ENCODE measurements at places on chromosomes 16 and 17.

- no peak for DNase-seq
Measured at GRCh38 chr16:70735141-70735979, 49.5 kb upstream of the MTSS2 start.

- no peak for DNase-seq
Measured at GRCh38 chr17:82577300-82577699, 57.8 kb downstream of the FOXK2 start.

GRCh38 chr16:79587296-79587695, 13.2 kb downstream of the MAF start:
- DNase-seq: no peak

DNA sequence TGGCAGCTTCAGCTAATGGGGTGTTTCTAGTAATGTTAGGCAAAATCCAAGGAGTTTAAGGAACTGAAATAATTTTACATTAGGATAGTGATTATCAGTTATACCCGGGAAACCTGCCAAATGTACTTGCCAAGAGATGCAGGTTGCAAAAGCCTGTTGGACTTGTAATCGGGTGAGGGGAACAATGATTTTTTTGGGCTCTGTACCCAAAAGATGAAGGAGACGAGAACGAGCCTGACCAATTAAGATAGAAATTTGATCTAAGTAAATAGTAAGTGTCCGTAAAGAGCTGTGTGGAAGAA, 56.3 kb upstream of the ARL4D start:
- DNase-seq: no peak

DNA sequence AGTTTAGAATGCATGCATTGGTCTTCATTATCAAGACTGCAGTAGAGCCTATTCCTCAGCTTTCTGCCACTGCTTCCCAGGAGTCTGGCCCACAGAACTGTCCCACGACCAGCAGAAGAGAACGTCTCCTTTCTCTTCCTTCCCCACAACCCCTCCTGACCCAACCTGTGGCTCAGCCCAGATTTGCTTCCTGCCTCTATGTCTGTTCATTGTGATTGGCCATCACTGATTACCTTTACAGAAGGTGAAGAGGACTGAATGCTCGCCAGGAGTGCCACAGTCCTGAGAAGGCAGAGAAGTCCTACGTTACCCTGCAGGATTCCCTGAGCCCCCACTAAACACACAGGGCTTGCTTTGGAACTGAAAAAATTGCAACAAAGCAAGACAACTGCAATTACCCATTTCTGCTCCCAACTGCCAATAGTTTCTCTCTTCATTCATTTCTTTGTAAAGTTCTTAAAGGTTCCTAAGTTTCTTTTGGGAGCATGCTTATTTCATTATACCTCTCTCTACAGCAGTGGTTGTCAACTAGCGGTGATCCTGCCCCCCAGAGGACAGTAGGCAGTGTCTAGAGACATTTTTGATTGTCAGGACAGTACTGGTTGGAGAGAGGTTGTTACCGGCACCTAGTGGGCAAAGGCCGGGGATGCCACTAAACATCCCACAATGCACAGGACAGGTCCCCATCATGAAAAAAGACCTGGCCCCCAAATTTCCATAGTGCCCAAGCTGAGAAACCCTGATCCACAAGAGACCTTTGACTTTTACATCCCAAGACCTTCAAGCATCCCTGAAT, 4.5 kb upstream of the NAT9 start:
- no peak for DNase-seq

DNA sequence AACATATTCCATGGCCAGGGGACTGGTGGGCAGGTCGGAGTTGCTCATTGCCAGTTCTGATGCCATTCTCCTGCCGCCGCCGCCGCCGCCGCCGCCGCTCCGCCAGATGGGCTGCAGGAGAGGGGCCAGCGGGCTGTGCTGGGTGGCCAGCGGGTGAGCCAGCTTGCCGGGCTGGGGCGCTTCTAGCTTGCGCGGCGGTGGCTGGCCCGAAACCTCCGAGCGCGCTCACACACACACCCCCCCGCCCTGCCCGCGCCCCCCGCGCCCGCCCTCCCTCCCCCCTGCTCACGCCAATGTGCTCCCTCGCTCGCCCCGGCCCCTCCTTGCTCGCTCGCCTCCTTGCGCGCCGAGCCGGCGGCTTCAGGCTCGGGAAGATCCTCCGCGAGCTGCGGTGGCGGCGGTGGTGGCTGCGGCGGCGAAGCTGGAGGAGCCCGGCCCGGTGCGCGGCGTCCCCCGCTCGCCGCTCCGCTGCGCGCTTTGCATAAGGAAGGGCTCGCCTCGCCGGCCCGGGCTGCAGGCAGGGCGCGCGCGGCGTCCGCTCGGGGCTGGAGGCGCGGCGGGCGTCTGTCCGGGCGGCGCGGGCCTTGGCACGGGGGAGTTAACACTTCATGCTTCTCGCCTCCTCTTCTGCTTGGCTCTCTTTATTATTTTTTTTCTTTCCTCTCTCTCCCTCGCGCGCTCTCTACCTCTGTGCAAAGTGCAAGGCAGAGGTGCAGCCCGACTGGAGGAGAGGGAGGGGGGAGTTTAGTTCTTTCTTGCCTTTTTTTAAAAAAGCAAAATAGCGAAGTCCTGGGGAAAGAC, 500 bp downstream of the MAF start:
- no peak for DNase-seq

- DNase-seq: no peak
Measured at GRCh38 chr17:38543403-38544174, 62.2 kb downstream of the SRCIN1 start.

DNA sequence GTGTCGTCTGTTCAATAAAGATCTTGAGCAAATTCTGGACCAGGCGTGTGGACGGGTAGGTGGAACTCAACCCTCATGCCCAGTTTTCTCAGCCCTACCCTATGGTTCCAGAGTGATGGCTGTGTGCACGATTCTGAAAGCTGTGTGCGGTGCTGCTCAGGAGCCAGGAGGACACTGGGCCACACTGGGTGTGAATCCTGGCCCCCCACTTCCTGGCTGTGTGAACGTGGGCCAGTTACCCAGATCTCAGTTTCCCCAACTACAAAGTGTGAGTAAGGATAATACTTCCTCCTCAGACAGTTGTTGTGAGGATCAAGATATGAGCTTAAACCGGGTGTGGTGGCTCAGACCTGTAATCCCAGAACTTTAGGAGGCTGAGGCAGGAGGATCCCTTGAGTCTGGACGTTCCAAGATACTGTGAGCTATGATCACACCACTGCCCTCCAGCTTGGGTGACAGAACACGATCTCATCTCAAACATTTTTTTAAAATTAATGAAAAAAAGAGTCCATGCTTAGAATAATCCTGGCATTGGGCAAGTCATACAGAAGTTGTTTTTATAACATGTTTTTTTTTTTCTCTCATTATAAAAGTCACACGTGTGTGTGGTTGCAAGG, 14.7 kb upstream of the MPRIP start:
- DNase-seq: no peak

GRCh38 chr16:82282662-82283061, 112.6 kb upstream of the MPHOSPH6 start:
- DNase-seq: no peak

DNA sequence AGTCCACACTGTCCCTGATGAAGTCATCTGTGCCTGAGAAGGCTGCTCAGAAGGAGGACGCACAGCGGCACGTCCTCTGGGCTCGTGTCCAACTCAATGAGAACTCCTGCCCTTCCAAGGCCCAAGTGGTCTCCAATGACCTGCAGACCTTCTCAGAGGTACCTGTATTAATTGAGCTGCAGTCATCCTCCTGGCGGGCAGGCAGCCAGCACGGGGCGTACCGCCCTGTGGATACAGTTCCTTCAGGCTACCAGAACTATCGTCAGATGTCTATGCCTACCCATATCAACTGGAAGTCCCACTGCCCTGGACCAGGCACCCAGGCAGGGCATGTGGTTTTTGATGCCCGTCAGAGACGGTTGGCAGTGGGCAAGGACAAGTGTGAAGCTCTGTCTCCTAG, 2.9 kb upstream of the TMEM102 start:
- DNase-seq: no peak

DNA sequence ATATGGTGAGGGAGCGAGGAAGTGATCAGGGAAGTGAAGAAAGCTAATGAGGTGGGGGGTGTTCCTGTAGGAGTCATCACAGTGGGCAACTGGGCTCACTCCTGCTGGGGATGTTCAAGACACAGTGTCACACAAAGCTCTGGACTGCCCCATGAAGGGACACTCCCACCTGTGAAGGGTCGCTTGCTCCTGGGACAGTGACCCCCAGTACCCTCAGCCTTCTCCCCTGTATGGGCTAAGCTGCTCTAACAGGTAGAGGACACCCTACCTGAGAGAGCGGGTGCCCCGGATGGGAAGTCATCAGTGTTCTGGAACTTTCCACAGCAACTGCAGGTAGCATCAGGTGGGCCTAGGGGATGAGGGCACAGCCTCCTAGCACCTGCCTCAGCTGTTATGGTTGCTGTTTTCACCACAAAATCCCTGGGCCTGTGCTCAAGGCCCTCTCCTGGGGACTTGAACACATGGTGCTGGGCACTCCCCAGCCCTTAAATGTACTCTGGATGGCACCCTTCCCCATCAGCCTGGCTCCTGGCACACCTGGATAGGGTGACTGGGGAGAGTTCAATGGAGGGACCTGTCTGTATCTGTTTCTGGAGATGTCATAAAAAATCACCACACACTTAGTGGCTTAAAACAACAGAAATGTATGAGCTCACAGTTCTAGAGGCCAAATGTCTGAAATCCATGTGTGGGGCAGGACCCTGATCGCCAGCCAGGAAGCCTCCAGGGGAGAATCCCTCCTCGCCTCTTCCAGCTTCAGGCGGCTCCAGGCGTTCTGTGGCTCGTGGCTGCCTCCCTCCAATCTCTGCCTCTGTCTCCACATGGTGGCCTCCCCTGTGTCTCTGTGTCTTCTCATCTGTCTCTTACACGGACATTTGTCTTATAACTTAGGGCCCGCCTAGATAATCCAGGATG, 104.0 kb upstream of the CDH5 start:
- no peak for DNase-seq

DNA sequence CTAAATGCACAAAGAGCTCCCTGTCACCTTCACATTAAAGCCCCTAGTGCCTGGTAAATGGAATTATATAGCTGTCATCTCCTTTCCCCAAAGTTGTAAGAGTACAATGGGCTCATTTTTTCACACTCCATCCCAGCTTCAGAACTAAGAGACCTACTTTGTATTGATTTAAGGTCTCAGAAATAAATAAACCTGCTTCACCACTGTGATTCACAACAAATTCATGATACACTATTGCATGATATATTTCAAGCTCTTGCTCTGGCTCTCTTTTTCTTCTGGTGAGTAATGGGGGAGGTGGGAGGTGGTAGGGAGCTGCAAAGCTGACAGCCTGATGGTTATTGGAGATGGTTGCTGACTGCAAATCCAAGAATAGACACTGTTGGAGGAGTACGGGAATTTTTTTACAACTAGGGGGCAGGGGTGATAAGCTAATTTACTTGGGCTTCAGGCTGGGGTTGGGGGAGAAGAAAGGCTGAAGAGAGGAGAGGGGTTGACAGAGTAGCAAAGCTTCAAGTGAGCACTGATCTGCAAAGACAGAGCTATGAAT, 189.9 kb downstream of the AATF start:
- no peak for DNase-seq

GRCh38 chr16:23079675-23080301, 69.5 kb downstream of the USP31 start:
- peak; percentile 69 for DNase-seq

- no peak for DNase-seq
Measured at GRCh38 chr16:11202260-11203091, 53.5 kb downstream of the SOCS1 start.

DNA sequence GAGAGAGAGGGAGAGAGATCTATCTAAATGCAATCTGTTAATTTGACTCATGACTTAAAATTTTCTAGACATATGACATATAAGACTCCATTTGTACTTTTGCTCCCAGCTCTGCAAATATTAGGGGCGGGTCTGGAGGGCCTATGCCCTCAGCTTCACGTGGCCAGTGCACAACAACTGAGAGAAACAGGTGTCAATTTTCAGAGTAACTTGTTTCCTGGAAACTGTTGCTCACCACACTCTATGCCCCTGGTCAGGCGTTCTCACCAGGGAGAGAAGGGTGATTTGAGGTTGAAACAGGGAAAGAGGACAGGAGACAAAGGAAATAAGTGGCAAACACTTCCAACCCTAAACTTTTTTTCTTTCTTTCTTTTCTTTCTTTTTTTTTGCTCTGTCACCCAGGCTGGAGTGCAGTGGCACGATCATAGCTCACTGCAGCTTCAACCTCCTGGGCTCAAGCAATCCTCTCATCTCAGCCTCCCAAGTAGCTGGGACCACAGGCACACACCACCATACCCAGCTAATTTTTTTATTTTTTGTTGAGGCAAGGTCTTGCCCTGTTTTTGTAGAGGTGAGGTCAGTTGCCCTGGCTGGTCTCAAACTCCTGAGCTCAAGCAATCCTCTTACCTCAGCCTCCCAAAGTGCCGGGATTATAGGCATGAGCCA, 270.0 kb downstream of the SLC39A11 start:
- DNase-seq: no peak

GRCh38 chr16:29820730-29821642, 724 bp downstream of the MVP start:
- DNase-seq: no peak

GRCh38 chr17:4017377-4017776, 53.1 kb upstream of the ATP2A3 start:
- DNase-seq: no peak

DNA sequence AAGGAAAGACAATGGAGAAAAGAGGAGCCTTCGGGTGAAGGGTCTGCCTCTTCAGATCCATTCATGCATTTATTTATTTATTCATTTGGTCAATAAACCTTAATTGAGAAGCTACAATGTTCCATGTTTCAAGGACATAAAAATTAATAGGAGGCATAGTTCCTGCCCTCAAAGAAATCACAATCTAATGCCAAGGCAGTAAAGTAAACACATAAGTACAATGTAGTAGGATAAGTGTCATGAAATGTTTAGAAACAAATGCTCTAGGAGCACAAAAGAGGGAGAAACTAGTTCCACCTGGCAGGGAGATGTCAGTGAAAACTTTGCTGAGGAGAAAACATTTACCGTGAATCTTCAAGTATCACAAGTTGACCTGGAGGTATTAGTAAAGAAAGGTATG, 103.5 kb upstream of the NOG start:
- DNase-seq: peak; percentile 76

- DNase-seq: no peak
Measured at GRCh38 chr16:10181196-10182162, 749 bp downstream of the GRIN2A start.

DNA sequence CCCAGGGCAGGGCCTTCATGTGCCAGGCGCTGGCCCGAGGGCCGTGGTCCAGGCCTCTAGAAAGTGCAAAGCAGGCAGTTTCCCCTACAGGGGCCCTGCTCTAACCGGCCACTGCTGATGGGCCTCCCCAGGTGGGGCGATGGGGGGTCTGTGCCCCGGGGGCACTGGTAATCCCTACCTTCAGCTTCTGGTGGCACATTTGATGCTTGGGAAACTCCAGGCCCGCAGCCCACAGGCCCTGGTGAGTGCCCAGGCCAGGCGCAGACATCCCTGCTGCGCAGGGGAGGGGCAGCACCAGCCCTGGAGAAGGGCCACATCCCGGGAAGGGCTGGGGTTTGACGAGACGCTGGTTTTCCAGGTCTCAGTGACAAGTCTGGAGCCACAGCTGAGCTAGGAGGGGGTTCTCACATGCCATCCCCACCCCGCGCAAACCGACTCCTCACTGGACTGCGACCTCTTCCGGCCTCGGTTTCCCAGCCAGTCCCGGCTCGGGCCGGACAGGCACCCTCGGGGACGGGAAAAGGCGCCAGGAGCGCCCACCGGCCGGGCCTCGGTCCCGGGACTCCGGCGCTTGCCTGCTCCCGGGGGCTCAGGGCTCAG, 1.6 kb downstream of the DOC2B start:
- no peak for DNase-seq
